ENCODE measurements at places on chromosomes 5 and 9.

GRCh38 chr5:127206320-127207113 is 84.1 kb upstream of the MEGF10 start:
- no peak for DNase-seq

DNA sequence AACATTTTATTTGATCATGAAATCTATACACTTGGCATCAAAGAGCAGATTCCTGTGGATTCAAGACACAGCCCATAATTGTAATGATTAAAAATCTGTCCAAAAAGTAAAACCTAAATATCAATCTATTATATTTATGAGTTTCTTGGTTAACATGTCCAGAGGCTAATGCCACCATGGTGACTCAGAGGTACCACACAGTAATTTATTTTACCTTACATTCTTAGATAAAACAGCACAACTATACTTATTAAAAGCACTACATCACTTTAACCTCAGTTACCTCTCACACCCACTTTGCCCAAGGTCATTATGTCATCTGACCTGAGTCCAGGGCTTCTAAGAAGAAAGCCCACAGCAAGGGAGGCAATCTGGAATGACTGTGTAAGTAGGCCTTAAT is 519.2 kb downstream of the RASEF start:
- no peak for DNase-seq

- DNase-seq: peak; percentile 68
Measured at GRCh38 chr9:127523312-127523851, 72.1 kb downstream of the LRSAM1 start.

DNA sequence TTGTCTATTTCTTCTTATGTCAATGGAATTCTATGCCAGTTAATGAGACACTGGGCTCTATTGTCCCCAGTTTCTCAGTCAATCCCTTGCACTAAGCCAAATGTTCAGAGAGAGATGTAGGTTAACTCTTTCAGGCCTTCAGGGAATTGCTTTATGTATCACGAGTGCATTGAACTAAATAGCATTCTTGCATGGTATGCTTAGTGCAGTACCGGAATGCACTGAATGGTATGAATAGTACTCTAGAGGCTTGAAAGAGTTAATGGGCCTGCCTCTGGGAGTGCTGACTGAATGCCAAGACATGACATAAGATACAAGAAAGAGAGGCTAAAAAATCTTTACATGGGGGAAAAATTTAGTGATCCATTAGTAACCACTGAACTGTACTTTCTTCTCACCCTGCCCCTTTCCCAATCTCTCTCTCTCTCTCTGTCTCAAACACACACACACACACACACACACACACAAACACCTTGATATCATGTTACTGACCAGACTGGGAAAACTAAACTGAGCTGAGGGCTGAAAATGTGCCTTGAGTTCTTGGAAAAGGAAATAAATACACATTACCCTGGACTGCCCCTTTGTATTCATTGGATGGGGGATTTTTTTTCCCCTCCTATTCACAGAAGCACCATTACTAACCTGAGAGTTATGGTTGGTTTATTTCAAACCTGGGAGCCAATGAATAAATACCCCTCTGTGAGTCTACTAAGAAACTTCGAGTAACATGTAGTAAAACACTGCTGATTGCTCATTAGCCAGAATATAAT is 35.4 kb upstream of the TMC1 start:
- DNase-seq: no peak

DNA sequence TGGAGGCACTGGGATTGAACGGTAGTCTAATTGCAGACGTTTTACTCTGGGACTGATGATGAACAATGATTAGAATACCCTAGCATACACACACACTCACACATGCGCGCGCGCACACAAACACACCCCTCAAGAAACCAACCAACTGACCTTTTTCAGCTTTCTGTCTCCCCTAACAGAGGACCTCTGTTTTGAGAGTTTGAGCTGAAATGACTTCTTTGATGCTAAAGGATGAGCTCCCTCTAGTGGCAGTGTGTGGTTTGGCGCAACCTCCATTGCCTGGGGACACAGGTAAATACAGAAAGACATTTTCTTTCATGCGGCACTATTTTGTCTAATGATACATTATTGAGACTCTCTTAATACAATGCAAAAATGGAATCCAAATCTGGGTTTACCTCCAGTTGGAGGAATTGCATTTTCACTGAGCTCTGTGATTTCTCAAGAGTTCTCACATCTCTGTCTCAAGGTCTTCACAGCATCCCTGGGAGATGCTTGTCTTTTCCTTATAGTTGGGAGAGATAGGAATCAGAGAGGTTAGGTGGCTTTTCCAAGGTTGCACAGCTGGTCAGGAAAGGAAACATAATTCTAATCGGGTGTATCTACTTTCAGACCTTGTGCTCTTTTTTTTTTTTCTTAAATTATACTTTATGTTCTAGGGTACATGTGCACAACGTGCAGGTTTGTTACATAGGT is 187.5 kb downstream of the TMEM38B start:
- DNase-seq: peak; percentile 83

- DNase-seq: no peak
Measured at GRCh38 chr5:151002681-151003502, 17.5 kb upstream of the GPX3 start.

GRCh38 chr5:170513856-170514525 is 10.2 kb downstream of the KCNIP1 start:
- no peak for DNase-seq

GRCh38 chr5:60092671-60093422 is 199.3 kb upstream of the PDE4D start:
- DNase-seq: no peak

GRCh38 chr9:75666856-75667554 is 223.5 kb upstream of the PCSK5 start:
- DNase-seq: no peak

GRCh38 chr5:125597338-125597737 is 825.9 kb upstream of the GRAMD2B start:
- no peak for DNase-seq

GRCh38 chr5:133930061-133930812 is 38.2 kb downstream of the C5orf15 start:
- DNase-seq: peak; percentile 84

DNA sequence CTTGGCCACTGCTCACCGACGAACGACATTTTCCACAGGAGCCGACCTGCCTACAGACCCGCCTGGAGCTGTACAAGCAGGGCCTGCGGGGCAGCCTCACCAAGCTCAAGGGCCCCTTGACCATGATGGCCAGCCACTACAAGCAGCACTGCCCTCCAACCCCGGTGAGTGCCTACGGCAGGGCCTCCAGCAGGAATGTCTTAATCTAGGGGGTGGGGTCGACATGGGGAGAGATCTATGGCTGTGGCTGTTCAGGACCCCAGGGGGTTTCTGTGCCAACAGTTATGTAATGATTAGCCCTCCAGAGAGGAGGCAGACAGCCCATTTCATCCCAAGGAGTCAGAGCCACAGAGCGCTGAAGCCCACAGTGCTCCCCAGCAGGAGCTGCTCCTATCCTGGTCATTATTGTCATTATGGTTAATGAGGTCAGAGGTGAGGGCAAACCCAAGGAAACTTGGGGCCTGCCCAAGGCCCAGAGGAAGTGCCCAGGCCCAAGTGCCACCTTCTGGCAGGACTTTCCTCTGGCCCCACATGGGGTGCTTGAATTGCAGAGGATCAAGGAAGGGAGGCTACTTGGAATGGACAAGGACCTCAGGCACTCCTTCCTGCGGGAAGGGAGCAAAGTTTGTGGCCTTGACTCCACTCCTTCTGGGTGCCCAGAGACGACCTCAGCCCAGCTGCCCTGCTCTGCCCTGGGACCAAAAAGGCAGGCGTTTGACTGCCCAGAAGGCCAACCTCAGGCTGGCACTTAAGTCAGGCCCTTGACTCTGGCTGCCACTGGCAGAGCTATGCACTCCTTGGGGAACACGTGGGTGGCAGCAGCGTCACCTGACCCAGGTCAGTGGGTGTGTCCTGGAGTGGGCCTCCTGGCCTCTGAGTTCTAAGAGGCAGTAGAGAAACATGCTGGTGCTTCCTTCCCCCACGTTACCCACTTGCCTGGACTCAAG is 1.5 kb downstream of the CSF2 start:
- DNase-seq: peak; percentile 75

GRCh38 chr5:116084287-116084691 is 536 bp upstream of the COMMD10 start:
- DNase-seq: peak; percentile 53

GRCh38 chr5:96624596-96624995 is 37.6 kb upstream of the CAST start:
- DNase-seq: no peak

DNA sequence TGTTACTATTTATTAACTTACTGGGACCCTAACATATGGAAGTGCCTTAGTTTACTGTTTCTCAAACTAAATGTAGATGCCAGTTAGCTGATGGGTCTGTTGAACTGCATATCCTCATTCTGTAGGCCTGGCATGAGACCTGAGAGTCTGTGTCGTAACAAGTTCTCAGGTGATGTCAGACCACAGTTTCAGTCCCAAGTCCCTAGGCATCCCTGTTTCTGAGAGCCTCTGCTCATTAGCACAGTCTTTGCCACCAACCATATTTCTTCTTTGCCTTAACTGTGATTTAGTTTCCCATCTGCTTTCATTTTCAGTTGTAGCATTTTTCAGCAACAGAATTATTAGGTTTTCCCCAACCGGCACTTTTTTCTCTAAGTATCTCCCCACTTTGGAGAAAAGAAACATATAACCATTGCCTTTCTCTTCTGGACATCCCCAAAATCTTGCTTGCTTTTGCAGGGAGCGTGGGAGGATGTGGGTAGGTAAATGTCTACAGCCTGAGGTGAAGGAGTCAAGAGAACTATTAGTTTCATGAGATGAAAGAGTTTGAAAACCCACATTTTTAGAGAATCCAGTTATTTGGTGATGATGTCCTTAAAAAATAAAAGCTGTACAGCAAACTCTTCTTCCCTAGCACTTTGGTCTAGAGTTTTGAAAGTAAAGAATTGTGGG is 74.6 kb downstream of the NUDT12 start:
- DNase-seq: no peak
